Endothelial cell (in vitro differentiated cells): ENCODE measurements at places on chromosomes 2 and 18. TPM values are rescaled to one million over a fixed set of nuclear protein-coding genes. Genes with fewer than 3 reads are reported as not detected.

DNA sequence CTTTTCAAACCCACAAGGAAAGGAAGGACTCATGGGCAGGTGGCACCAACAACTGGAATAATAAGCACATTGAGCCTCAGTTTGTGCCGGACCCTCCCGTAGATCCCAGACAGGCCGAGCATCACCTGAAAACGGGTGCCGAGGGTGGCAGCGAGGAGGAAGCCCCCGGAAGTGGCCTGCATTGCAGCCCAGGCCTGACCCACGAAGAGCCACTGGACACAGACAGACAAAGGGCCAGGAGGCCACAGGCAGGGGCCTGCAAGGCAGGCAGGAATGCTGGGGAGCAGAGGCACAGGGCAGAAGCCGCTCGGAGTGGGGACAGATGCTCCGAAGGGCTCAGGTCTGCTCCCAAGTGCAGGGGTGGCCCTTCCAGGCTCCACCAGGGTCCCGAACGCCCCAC lies 31.7 kb downstream of the MTERF4 start:
- peak; percentile 3 for DNase-seq

RGPD4 gene
- not detected for total RNA-seq

GRCh38 chr2:215812966-215813365 lies 200.4 kb downstream of the MREG start:
- no peak for DNase-seq

DNA sequence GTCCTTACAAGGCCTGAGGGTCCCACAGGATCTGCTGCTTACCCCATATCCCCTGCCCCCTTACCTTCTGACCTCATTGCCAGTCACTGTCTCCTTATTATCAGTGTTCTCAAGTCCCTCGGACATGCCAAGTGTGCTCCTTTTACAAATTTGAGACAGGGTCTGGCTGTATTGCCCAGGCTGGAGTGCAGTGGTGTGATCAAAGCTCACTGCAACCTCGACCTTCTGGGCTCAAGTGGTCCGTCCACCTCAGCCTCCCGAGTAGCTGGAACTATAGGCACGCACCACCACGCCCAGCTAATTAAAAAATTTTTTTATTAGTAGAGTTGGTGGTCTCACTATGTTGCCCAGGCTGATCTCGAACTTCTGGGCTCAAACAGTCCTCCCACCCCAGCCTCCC lies 141.0 kb downstream of the PHLPP1 start:
- DNase-seq, result no peak

- no peak for DNase-seq
Observed at GRCh38 chr2:28457237-28457636, 38.6 kb upstream of the PLB1 start.

DNA sequence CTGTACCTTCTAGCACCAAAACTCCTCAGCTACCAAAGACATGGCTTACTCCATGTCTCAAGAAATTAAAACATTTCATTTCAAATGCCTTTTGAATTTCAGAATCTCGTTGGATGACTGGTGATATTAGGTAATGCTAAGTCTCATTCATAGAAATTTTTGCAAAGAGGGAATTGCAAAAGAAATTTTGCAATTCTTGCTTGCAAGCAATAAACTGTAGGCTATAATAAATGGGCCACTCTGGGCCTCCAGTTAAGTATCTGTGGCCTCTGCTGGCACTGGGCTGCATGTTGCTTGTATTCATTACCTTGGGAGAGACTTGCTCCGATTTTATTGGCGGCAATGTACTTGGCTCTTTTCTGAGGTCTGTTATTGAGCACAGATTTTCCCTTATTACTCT lies 2.8 kb upstream of the LCLAT1 start:
- DNase-seq, result no peak

IGFBP5 gene
- 7.2 TPM for total RNA-seq

FNDC4 gene
- 26.4 TPM for total RNA-seq

DNA sequence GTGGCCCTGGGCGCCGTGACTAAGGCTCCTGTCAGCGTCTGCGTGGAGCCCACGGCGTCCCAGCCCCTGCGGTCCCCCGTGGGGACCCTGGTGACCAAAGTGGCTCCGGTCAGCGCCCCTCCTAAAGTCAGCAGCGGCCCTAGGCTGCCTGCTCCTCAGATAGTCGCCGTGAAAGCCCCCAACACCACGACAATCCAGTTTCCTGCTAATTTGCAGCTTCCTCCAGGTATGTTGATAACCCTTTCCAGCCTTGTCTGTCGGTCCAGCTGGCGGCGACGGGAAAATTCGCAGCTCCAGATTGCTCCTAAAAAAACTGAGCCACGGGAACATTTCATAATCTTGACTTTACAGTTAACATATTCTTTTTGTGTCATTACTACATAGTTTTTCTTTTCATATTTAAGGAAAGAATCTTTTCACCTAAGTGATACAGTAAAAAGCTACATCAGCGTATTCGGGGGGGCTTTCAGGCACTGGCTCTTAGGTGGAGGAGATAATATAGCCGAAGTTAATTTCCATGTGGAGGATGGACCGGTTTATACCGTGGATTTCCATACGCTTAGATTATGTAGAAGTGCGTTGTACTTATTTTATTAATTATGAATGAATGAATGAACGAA lies 916 bp downstream of the TAF4B start:
- no peak for DNase-seq

DNA sequence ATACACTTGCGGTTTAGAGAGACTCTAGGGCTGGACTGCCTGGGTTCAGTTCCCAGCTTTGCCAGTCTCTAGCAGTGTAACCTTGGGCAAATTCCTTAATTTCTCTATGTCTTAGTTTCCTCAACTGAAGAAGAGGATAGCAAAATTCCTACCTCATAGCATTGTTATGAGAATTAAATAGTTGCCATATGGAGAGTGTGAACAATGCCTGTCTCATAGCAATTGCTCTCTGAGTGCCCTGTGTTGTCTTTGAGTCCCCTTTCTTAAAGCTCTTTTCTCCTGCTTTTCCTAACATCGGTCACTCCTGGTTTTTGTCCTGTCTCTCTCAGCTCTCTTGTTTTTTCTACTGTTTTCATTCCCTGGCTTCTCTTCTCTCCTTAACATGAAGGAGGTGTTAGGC lies 116.8 kb upstream of the ALPP start:
- no peak for DNase-seq

DNA sequence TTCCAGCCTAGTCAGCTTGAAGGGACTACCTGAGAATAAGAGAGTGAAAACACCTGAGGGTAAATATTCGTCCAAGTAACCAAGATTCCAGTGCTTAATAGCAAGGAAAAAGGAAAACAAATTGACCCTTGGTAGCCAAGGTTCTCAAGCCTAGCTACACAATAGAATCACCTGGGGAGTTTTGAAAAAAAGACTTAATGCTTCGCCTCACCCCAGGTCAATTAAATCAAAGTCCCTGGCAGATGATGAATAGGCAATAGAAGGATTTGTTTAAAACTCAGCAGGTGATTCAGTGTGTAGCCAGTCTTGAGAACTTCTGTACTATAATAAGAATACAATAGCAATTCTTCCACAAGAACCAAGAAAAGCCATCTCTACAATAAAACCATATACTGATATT lies 500.2 kb downstream of the XIRP2 start:
- no peak for DNase-seq

DNA sequence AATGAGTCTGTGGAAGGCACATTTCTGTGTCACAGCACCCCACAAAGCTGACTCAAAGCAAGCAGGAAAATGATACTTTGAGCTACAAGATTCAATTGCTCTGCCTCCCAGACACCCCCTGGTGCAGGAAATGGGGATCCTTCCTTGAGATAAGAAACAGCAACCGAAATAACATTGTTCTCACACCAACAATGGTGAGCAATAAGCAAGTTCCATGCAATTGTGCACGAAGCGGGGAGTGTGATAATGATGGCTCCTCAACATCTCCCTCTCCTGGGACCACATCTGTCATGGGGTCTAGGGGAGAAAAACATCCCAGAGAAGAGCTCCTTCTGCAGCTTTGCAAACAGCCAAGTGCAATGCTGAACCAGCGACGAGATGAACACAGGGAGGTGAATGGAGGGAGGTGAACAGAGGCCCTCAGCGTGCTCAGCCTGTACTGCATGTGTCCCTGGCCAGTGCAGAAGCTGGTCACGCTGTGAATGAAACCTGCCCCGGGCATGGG lies 67.7 kb downstream of the PDCL3 start:
- DNase-seq, result no peak

- no peak for DNase-seq
Observed at GRCh38 chr2:120862201-120863060, 126.8 kb downstream of the GLI2 start.

DNA sequence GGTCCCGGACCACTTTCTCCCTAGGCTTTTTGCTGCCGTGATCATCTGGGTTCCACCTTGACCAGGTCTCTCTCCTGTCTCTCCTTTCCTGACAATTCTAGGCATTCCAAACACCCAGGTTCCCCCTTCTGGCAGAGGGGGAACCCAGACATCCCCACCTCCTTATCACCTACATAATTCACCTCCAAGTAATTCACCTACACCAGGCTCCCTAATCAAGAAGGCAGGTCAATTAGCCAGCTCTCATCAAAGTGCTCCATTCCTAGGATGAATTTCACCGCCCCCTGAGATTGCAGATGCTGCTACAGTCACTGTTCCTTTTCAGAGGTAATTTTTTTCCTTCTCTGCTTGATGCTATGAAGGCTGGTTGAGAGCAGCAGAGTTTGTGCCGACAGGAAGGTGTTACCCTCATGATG lies 42.3 kb upstream of the ATG16L1 start:
- DNase-seq, result no peak

- DNase-seq, result no peak
Observed at GRCh38 chr18:28875059-28875458, 698.1 kb upstream of the CDH2 start.

DNA sequence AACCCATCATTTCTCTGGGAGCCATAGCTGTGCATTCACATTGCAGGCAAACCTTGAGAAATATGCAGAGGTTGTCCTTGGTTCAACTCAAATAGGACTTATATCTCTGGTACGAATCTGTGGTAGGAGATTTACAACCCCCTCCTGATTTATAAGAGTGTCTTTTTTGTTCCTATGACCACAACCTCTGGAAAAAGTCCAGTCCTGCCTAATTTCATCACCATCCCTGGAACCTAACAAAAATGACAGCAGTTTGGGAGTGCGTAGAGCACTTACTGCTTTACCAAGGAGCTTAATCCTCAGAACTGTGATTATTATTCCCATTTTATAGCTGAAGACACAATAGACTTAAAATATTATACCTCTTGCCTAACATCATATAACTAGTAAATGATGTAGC lies 66.5 kb downstream of the VWC2L start:
- DNase-seq, result no peak

GRCh38 chr18:50374220-50374752 lies 560 bp upstream of the SKA1 start:
- DNase-seq, result no peak

GRCh38 chr2:156019341-156019740 lies 313.2 kb downstream of the NR4A2 start:
- DNase-seq, result no peak

LIPG gene
- total RNA-seq, result 19.6 TPM

HES6 gene
- 5.0 TPM for total RNA-seq

- DNase-seq, result no peak
Observed at GRCh38 chr2:19810637-19811036, 91.1 kb downstream of the TTC32 start.

GYPC gene
- total RNA-seq, result 154 TPM
